BJ (cell line): ENCODE measurements at places on chromosomes 4 and X. TPM values are rescaled to one million over a fixed set of nuclear protein-coding genes. Genes with fewer than 3 reads are reported as not detected.

Gene KLF8
- 1.5 and 1.9 TPM in 2 replicates for polyA plus RNA-seq

- no peak for DNase-seq
Measured at GRCh38 chr4:157895205-157895604, 277.6 kb downstream of the GASK1B start.

DNA sequence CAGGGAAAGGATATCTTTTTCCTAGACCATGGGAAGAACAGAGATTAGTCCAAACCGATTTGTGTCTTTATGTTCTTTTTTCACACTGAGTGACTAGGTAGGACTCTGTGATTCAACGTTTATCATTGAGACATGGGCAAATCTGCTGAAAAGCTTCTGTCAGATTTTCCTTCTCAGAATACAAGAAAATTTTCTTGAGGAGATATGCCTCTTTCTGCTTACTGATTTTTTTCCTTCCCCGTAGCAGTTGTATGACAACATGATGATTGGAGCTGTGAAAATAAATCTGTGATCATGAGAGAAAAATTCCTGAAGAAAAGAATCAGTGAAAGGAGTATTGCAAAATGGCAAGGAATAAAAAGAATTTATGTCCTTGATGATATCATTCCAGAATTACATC, 130.6 kb upstream of the FAT4 start:
- no peak for DNase-seq

- DNase-seq = peak; percentile 45
Measured at GRCh38 chrX:41589634-41590270, 99.0 kb upstream of the GPR34 start.

DNA sequence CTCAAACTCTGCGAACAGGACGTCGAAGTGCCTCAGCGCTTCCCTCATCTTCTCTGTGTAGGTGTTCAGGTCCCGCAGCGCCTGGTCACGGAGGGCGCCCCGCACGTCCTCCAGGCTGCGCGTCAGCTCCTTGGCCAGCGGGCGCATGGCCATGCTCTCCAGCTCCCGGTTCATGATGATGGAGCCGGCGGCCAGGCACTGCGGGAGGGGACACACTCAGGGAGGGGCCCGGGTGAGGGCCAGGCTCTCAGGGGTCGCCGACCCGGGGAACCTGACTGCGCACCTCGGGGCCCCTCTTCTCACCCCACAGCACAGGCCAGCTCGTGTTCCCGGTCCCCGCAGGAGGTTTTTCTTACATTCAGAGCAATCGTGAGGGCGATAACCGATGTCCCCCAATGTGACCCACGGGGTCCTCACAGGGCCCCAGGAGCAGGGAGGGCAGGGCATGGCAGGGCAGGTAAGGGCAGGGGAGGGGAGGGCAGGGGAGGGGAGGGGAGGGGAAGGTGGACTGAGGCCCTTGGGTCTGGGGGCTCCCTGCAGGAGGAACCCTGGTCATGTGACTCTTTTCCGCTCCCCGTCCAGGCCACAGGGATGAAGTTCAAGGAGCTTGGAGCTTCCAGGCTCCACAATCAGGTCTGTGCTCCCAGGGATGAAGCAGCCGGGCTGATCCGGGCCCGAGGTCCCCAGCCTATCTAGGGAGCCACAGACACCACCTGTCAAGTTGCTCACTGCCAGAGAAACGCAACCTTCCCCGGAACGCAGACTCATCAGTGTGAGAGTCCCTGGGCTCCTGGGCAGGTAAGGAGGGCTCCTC, 77.8 kb upstream of the MXD4 start:
- DNase-seq = no peak

Gene ATOH1
- not detected in 2 replicates for polyA plus RNA-seq

DNA sequence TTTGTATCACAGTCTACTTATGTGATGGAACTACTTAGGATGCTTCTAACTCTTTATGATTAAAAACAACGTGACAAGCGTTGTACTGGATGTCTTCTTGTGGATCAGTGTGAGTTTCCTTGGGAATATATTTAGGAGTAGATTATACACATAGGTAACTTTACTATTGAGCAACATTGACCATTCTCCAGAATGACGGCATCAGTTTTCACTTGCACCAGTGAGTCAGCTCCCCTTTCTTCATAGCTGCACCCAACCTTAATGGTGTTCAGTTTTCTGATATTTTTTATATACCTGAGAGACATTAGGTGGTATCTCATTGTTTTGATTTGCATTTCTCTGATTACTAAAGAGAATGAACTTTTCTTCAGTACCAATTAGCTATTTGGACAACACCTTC, 343.9 kb downstream of the ADGRL3 start:
- DNase-seq = no peak

GRCh38 chr4:10584042-10584441, 100.5 kb downstream of the CLNK start:
- DNase-seq = peak; percentile 29

Gene APELA
- polyA plus RNA-seq = not detected in 2 replicates

Gene CSAG1
- not detected in 2 replicates for polyA plus RNA-seq

DNA sequence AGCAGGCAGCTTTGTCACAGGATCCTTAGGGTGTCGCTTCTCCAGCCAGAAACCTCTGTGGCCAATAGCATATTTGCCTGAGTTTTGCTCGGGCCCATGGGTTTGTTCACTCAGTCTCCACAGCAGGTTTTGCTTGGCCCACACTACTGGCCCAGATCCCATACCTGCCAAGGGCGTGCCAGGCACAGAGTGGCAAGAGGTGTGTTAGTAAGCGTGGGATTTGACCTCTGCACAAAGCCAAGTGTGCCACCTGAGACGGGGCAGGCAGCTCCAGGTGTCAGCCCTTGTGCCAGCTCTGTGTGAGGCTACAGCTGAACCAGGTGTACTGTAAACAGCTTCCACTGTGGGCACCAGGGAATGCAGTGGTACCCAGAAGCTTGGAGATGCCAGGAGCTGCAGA, 2003.0 kb downstream of the C4orf33 start:
- no peak for DNase-seq

Gene ARHGAP24
- polyA plus RNA-seq = 17.7 and 21.9 TPM in 2 replicates

- no peak for DNase-seq
Measured at GRCh38 chr4:87975466-87975865, at the start of gene SPP1. Gene SPP1, plus strand, starts transcription at chr4:87975714. Its CDS starts 1,182 bp downstream, at chr4:87976896.

GRCh38 chr4:139560406-139561104, 4.5 kb upstream of the SETD7 start:
- DNase-seq = no peak

DNA sequence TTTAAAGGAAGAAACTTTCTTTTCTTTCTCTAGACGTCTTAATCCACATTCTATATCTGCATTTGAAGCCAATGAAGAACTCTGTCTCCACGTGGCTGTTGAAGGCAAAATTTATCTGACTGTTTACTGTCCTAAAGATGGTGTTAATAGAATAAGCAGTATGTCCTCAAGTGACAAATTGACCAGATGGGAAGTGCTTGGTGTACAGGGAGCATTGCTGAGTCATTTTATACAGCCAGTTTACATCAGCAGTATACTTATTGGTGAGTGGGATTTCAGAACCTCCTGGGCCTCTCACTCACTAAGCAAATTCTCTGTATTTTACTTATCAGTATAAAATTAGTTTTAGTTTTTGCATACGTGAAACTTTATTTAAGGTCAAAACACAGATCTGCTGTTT, 33.7 kb downstream of the ADAD1 start:
- DNase-seq = peak; percentile 1

DNA sequence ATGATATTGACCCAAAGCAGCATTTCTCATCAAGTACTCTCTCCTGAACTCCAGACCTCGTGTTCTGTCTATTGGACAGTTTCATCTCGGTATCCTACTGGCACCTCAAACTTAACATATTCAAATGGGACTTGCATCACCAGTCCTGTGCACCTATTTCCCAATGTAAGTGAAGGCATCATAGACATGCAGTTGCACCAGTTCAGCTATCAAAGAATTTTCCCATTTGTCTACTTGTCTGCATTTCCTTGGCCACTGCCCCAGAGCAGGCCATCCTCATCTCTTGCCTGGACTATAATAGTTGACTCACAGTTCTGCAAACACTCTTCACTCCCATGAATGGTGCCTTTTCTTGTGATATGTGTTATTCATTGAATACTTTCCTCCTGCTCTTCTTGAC, 11.3 kb upstream of the LIMCH1 start:
- DNase-seq = no peak

Gene TACR3
- polyA plus RNA-seq = not detected in 2 replicates

Gene P2RY4
- 0.15 and 0.22 TPM in 2 replicates for polyA plus RNA-seq

DNA sequence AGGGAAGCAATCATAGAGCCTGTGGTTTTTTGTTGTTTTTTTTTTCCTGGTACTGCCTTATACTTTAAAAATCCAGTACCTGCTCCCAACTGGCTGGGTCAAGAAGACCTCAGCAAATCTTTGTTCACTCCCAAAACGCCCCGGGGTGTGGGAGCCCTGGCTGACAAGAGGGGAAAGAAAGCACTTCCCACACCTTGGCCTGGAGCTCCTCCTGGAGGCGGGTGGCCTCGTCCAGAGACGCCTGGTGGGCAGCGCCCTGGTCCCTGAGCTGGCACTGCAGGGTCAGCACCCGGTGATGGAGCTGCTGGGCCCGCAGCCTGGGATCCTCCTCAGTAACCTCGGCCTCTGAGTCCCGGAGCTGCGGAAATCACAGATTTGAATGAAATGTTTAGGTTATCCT, 38.2 kb downstream of the C4orf50 start:
- no peak for DNase-seq

Gene TMPRSS11D
- not detected in 2 replicates for polyA plus RNA-seq
